ENCODE measurements at places on chromosomes 2 and 18. TPM values are rescaled to one million over a fixed set of nuclear protein-coding genes. Genes with fewer than 3 reads are reported as not detected.
A peak's percentile ranks its signal among the peaks of the same experiment; 100 is the strongest.

GRCh38 chr2:58291726-58292438, 50.8 kb upstream of the FANCL start:
- DNase-seq = no peak

DNA sequence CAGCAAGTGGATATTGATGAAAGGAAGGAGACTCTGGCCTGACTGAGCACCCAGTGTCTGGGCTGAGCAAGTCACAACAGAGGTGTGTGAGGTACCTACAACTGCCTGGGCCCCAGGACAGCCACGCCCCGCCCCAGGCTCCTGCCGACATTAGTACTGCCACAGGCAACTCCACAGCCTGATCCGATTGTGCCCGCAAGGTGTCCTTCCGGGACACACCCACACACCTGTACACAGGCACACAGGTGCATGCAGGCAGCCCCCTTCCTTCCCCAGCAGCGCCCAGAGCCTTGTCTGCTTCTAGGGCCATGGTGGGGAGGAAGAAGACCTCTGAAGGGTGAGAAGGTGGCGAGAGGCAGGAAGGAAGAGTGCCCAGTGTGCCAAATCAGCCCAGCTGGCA, 83.6 kb downstream of the TNS1 start:
- DNase-seq = no peak

- DNase-seq = peak; percentile 83
Observed at GRCh38 chr18:5296706-5297320, 1.3 kb upstream of the ZBTB14 start.

DNA sequence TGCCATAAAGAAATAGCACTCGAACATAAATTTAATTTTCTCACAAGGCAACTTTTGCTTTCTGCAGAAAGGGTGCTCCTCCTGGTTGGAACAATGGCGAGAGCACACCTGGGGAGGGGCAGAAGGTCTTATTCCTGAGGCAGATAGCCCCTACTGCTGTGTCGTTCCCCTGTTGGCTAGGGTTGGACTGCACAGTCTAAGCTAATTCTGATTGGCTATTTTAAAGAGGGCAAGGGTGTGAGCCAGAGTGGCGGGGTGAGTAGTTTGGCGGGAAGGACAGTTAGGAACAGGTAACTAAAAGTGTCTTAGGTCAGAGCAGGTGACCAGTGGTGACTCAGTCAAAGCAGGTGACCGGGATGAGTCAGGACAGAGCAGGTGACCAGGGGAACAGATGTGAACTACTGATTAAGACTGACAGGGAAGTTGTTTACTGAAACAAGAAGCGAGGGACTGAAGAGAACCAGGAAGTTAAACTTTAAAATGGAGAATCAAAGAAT, 49.7 kb upstream of the AGAP1 start:
- DNase-seq = no peak

GRCh38 chr2:105592288-105592687, 152.4 kb upstream of the NCK2 start:
- no peak for DNase-seq

GRCh38 chr2:196219671-196220070, 48.3 kb upstream of the STK17B start:
- DNase-seq = no peak

DNA sequence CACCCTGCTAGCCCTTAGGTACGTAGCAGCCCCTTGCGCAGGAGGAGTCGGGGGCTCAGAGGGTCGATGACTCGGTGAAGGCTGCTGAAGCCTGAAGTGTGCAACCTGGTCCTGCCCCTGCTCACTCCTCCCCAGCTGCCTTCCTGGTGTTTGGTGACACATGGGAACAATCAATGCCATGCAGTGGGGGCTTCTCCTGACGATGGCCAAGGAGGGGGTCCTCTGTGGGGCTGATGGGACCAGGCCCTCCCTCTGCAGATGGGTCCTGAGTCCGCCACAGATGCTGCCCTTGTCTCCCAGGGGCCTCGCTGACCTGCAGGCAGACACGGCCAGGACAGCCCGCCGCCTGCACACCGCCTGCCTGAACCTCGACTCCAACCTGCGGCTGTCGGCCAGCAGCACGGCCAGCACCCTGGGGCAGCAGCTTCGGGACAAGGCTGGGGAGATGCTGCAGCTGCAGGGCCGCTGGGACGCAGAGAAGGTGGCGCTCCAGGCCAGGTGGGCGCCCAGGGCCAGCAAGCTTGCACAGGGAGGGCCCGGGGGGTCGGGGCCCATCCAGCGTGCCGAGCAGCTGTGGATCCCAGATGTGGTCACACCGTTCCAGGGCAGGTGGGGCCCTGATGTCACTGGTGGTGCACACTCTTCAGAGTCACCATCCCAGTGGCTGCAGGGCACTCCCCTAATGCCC, 24.6 kb downstream of the CROCC2 start:
- no peak for DNase-seq

DNA sequence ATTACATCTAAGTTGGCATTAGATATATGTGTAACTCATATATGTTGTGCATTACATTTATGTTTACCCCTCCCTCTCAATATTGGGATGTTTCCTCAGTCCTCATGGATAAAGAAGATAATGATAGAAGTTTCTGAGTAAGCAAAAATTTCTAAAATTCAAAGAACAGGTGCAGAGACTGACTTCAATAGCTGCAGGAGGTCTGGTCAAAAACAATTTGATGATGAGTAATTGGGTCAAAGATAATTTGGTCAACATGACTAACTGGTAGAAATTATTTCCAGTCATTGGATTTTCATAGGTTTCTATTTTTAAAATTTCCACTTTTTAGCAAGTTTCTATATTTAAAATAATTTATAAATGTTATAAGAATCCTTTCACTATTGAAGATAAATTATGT, 1130.9 kb upstream of the SLC39A10 start:
- DNase-seq = no peak

DNA sequence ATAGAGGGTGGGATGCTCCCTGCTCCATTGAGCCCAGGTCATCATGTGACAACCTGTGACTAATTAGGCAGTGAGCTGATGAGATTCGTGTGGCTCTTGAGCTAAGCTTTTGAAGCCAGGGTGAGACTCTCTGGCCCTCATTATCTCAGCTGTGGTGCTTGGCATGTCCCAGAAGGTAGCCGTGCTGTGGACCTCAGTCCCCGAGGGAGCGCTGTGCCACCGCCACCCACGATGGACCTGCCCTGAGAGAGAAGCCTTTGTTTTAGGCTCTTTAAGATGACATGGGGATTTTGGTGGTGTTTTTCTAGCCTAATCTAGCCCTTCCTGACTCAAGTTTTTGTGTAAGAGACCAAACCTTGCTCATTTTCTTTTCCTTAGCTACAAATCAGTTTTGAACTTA, 66.4 kb downstream of the NEDD4L start:
- no peak for DNase-seq

DNA sequence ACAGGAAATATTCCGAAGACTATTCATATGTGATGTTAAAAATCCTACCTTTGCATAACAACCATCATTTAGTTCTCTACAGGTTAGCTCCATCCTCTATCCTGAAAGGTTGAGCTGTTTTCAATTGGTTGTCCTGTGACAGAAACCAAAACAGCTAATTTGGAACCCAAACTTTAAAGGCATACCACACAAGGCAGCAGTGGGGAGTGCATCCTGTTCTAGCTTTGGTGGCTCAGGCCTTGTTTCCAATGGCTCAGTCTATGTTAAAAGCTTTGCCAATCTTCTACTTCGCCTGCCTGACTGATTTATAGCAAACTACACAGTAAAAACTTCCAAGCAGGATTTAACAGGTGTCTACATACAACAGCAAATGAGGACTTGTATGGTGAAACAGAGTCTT, 3.2 kb downstream of the CD226 start:
- DNase-seq = no peak

The TCF23 gene
- polyA plus RNA-seq = 0.07 TPM

The MROH2A gene
- not detected for polyA plus RNA-seq

The CSRNP3 gene
- 0.77 TPM for polyA plus RNA-seq

The NUP35 gene
- polyA plus RNA-seq = 10.3 TPM

The FTCDNL1 gene
- 0.44 TPM for polyA plus RNA-seq
